ENCODE measurements at places on chromosomes 7 and 10.

DNA sequence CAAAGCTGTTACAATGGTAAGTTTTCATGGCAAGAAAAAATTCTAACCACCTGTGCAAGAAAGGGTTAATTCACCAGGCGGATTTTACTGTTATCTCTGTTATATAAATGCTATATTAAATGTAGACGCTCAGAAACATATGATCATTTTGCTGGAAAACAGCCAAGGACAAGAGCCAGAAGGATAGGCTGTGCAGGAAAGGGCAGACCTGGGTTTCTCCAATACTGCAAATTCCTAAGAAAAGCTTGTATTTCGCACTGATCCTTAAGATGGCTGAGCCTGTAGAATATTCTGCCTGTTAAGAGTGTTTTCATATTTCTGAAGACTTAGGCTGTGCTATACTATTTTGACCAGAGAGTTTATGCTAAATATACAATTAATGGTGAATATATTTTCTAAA lies 564.1 kb upstream of the KCND2 start:
- DNase-seq: no peak

DNA sequence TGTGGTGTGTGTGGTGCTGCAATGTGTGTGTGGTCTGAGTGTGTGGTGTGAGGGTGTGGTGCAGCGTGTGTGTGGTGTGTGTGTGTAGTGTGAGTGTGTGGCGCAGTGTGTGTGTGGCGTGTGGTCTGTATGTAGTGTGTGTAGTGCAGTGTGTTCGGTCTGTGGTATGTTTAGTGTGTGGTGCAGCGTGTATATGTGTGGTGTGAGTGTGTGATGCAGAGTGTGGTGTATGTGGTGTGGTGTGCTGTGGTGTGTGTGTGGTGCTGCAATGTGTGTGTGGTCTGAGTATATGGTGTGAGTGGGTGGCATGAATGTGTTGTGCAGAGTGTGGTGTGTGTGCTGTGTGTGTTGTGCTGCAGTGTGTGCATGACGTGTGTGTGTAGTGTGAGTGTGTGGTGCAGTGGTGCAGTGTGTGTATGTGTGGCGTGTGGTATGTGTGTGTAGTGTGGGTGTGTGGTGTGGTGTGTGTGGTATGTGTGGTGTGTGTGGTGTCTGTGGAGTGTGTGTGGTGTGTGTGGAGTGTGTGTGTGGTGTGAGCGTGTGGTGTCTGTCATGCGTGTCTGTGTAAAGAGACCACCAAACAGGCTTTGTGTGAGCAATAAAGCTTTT lies 31.0 kb upstream of the PODXL start:
- no peak for DNase-seq

DNA sequence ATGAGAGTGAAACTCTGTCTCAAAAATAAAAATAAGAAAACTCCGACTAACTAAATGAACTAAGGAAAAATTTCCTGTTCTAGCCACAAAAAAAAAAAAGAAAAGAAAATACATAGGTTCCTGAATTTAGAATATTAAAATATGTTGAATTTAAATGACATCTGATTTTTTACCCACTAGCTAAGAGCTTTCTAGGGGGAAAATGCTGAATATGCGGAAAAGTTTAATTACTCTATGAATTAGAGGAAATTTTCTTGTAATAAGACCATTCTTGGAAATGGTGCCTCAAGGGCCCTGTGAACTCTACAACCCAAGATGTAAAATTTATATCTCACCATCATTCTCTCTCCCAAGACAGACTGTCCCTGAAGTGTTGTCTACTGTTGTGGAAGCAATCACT lies 165.0 kb upstream of the CALN1 start:
- DNase-seq: no peak

DNA sequence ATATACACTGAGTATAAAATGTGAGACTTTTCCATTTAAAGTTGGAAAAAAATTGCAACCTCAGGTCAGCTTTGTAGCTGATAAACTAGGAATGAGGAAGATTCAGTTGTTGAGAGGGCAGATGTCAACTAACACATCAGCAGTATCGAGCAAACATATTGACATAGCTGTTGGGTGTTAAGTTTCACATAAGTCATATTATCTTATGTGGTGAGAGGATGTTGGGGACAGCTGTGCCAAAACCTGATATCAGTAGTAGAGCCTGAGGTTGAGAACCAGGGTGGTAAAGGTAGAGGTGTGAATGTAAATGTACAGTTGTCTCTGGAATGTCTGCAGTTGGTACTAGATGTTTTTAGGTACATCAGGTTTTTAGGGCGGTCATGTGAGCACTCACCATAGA lies 5.0 kb downstream of the ZRANB1 start:
- DNase-seq: no peak

- no peak for DNase-seq
Measured at GRCh38 chr10:72311667-72312066, 37.9 kb downstream of the DDIT4 start.
